ENCODE measurements at places on chromosomes 11 and 22.

DNA sequence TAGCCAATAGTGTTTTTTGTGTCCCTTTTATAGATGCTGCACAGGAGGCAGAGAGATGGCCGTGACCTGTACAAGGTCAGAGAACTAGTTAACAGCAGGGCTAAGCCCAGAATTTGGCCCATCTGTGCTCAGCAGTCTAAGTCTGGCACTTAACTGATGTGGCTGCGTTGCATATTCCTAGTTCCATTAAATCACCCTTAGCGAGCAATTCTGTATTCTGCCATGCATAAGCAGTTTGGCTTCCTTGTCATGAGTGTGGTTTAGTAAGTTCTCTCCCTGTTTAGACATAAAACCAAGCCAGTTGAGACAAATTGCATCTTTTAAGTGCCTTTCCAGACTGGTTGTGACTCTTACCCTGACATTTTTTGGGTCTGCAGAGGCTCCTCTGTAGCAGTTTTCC lies 230.6 kb upstream of the TENM4 start:
- no peak for DNase-seq

DNA sequence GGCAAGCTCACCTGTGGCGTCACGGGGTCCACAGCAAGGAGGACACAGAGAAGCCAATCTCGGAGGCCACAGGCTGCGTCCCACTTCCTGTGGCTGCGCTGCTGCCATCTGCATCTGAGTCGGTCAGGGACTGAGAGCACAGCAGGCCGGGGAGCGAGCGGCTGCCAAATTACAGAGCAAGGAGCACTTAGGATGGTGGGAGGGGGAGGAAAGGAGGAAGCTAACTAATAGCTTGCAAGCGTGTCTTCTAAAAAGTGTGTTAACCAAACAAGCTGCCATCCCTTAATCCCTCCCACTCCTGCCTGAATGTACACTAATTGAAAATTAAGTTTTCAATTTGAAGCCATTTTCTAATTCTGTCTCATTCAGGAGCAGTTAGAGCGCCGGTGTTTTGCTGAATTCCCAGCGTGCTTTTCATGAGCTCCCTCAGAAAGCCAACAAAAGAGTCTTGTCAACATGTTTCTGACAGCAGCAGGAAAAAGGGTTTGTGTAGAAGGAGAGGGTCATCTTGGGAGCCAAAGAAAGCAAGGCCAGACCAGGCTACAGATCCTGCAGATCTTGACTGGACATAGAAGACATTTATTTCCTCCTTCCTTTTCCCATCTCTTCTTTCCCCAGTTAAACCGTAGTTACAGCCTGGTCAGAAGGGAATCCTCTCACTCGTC lies 42.4 kb upstream of the API5 start:
- DNase-seq = no peak

DNA sequence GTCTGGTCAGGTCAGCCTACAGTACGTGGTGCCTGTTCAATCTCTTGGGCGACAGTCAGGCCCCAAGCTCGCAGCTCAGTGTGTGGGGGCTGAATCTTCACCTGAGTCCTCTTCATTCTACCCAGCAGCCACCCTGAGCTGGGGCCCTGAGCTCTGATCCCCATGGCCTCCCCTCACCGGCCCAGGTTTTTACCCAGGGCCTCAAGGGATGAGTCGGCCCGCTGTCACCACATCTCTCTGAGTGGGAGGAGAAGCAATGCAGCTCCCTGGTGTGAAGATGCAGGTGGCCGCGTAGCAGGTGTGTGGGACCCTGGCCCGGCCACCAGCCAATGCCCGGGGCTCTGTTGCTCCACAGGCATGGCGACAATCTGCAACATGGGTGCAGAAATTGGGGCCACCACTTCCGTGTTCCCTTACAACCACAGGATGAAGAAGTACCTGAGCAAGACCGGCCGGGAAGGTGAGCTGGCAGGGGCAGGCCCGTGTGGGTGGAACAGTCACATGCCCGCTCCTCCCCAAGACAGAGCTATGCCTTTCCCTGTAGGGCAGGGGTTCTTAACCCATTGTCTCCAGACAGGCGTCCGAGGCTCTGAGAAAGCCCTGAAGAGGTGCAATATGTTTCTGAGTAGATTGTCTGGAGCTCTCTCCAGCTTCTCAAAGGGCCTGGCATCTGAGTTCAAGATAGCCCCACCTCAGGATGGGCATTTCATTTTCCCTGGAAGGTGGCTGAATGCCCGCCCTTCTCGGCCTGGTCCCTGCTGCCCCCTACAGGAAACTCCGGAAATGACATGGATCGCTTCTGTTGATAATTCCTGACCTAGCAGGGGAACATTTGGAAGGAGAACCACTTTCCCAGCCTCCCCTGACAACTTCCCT lies 26.9 kb downstream of the POLR3H start:
- DNase-seq = no peak

DNA sequence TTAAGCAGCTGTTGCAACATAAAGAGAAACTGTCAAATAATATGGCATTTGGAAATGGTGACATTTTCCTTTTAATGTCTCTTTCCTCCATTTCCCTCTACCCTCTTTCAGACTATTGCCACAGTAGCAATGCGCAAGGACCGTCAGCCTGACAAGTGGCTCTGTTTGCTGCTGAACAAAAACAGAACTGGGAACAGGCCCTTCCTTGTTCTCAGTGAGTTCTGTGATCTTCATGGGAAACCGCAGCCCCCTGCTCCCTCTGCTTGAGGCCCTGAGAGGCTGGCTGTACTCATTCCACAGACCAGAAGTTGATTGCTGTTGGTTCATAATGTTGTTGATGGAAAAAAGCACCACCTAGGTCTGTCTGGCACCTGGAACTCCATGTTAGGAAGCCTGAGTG lies 559.7 kb downstream of the OPCML start:
- DNase-seq = no peak

GRCh38 chr11:74288161-74288560 lies 23.3 kb downstream of the P4HA3 start:
- DNase-seq = no peak

DNA sequence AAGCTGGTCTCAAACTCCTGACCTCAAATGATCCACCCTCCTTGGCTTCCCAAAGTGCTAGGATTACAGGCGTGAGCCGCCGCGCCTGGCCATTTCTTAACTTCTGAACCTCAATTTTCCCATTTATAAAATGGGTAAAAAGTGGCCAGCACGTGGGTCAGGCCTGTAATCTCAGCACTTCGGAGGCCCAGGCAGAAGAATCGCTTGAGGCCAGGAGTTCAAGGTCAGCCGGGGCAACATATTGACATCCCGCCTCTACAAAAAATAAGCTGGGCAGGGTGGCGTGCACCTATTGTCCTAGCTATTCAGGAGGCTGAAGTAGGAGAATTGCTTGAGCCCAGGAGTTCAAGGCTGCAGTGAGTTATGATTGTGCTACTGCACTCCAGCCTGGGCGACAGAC lies 6.5 kb upstream of the DDX6 start:
- DNase-seq = no peak

DNA sequence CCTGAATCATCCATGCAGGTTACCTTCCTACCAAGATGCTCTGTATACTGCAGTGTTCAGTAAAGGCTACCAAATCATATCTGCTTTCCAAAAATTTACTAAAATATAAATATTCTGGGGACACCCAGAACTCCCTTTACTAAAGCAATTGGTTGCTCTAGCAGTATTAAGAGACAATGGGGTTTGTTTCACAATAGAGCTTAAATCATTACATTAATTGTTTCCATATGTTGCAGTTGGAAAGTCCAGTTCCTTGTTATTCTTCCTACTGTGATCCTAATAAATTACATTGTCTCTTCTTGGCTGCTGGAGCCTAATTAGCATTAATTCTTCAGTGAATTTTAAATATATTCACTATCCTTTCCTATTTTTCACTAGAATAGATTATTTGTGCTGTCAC lies 316.0 kb upstream of the MTNR1B start:
- no peak for DNase-seq

DNA sequence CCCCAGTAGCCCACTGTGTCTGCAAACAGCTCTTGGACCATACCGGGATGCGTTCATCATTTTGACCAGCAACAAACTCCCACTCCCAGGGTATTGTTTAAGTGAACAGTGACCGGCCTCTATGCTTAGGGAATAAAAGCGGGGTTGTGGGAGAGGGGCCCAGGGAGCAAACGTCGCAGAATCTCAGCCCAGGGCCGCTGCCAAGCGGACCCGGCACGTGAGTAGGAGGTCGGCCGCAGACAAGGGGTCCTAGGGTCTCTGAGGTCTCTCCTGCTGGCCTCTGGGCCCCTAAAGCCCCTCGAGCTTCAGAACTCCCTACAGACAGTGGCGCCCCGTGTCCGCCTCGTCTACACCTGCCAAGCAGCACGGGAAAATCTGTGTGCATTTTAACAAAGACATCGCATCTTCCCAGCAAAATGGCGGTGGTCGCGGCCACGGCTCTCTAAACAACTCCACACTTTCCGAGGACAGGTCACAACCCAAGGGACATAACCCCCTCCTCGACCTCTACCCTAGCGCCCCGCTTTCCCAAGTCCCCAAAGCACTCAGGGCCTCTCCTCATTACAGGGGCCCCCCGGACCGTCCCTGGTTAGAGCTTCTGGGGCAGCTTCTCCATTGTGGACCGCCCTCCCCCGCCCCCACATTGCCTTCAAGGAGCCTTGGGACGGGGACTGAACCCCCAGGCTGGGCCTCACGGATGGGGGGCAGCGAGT lies 3.9 kb upstream of the GCAT start:
- DNase-seq = no peak

GRCh38 chr11:802693-803466 lies 2.2 kb downstream of the PIDD1 start:
- no peak for DNase-seq

GRCh38 chr11:34855021-34855753 lies 61.0 kb downstream of the APIP start:
- DNase-seq = no peak

DNA sequence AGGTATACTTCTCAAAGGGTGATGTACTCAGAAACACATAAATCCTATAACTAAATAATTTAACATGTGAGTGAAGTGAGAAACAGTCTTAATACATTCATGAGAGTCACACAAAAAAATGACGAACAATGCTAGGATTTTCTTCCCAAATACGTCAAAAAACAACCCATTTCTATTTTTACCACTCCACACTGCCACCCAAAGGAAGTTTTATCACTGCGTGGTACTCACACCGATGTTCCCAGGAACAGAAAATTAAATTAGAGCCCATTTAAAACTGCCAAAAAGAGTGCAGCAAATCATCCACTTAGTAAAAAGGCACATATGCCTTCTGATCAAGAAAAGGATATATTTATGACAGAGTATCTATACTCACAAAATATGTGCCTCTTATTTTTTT lies 710.9 kb upstream of the FAT3 start:
- no peak for DNase-seq

DNA sequence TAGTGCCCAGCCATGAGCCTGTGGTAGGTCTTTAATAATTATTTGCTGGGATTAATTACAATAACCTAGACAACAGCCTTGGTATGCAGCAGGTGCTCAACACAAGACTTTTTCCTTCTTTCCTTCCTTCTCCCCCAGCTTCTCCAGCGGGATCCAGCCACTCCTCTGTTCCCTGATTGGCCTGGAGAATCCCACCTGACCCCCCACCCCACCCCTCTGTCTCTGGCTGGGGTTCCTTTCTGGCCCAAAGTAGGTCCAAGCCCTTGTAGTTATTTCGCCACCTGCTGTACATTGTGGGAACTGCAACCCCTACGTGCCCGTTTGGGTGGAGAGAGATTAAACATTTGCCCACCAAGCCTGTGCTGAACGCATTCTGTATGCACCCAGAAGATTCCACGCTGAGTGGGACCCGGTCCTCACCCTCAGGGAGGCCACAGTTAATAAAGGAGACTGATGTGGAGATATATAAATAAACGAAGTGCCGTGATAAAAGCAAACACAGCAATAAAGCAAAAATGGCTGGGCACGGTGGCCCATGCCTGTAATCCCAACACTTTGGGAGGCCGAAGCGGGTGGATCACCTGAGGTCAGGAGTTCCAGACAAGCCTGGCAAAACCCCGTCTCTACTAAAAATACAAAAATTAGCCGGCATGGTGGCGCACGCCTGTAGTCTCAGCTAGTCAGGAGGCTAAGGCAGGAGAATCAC lies 32.1 kb upstream of the DGKZ start:
- DNase-seq = no peak

- DNase-seq = no peak
These were observed 16.7 kb upstream of the ELFN2 start for GRCh38 chr22:37443977-37444376.

GRCh38 chr11:20712912-20713311 lies 43.5 kb downstream of the NELL1 start:
- DNase-seq = no peak

- DNase-seq = no peak
These were observed 21.5 kb downstream of the ETS1 start for GRCh38 chr11:128565881-128566280.

- DNase-seq = no peak
These were observed 16.2 kb downstream of the API5 start for GRCh38 chr11:43327987-43328386.

GRCh38 chr22:27424319-27424718 lies 377.2 kb downstream of the MN1 start:
- no peak for DNase-seq

DNA sequence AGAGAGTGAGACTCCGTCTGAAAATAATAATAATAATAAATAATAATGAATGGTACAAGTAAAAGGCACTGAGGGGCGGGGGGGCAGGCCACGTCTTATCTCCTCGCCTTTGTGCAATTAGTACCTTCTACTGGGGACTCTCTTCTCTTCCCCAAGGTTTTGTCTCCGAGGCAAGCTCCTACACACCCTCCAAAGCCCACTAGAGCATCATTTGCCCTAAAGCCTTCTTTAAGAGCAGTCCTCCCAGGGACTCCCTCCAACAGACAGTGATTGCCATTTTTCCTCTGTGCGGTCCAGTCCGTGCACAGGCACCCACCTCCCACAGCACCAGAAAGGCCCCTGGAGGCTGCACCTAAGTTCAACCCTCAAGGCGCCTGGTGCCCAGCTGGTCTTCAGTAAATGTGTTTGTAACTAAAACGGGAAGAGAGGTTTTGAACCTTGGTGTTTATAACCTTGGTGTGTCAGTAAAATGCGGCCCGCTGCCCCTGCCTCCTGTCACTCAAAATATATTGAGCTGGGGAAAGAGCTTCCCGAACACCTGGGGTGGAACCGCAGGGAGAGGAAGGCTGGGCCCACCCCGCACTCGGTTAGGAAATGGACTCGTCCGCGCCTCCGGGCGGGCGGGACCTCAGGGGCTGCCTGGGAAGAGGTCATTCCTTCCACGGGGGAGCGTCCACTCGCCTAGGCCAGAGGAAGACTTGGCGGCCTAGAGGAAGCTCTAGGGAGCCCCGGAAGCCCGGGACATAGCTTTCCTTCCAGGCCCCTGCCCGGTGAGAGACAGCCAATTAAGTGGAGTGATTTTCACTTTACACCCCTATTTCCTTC lies 4.7 kb upstream of the KDELR3 start:
- DNase-seq = no peak

GRCh38 chr22:38828616-38829205 lies 15.1 kb downstream of the NPTXR start:
- no peak for DNase-seq
